ENCODE measurements at places on chromosomes 6 and 20.

DNA sequence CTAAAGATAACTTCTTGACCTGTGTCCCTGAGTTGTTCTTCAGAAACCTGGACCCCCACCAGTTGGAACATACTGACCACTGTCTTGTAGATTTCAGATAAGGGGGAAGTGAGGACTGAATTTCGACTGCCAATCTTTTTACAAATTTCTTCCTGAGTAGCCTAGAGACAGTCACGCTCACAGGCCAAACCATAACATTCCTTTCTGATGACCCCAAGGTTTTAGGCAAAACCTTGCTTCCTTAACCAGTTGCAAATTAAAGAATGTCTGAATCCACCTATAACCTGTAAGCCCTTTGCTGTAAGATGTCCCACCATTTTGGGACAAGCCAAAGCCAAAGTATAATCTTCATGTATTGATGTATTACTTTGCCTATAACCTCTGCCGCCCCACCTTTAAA is 306.9 kb downstream of the LRFN2 start:
- no peak for DNase-seq

DNA sequence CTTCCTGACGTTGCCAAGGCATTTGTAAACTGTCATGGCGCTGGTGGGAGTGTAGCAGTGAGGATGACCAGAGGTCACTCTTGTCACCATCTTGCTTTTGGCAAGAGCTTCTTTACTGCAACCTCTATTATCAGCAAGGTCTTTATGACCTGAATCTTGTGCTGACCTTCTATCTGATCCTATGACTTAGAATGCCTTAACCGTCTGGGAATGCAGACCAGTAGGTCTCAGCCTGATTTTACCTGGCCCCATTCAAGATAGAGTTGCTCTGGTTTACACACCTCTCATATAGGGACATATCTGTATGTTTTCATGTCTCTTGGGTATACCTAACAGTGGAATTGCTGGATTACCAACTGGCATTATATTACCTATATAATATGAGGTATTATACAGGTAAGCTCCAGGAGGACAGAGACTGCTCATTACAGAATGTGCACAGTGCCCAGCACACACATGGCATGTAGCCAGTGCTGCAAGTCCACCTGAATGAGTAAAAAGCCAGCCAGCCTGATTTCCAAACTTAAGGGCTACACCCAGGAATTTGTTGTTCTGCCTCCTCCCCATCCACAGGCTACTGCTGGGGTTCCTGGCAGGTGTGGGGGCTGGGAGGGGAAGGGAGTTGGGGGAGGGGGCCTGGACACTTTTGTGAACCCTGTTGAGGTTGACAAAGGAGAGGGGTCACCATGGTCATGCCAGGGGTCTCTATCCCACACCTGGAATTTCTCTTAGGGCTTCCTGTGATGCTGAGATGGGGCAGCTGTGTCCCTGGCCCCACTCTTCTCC is 35.2 kb upstream of the BLCAP start:
- DNase-seq = no peak

DNA sequence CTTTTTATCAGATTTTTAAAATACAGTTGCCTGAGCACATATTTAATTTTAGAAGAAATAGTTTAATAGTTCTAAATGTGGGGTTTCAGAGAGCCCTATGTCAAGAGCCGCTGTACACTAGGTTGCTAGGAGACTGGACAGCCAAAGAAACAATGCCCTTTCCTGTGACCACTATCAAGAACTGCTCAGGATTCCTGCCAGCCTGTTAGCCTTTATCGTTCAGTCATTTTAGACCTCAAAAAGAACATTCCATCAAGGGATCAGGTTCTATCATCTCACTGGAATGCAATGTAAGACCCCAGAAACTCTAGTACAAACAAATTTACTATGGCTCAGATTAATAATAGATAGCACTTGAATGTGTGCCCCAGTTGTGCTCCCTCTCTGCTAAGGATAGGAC is 181.2 kb upstream of the CCN2 start:
- DNase-seq = no peak

DNA sequence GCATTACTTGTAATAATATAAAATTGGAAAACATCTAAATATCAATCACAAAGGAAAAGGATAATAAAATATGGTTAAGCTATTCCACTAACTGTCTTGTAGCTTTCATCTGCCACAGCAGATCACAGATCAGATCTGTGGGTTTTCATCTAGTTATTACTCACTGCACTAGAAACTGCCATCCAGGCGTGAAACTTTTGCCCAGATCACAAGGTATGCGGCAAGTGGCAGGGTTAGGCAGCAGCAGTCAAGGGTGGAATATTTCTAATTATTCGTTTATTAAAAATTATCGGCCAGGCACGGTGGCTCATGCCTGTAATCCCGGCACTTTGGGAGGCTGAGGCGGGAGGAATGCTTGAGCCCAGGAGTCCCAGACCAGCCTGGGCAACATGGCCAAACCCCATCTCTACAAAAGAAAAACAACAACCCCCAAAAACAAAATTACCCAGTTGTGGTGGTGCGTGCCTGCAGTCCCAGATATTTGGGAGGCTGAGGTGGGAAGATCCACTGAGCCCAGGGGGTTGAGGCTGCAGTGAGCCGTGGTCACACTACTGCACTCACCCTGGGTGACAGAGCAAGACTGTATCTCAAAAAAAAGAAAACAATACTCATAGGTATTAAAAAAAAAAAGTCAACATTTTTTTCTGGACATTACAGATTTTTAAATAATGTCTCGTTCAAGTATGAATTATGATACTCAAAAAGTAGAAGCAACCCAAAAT is 32.1 kb downstream of the BEND3 start:
- no peak for DNase-seq

DNA sequence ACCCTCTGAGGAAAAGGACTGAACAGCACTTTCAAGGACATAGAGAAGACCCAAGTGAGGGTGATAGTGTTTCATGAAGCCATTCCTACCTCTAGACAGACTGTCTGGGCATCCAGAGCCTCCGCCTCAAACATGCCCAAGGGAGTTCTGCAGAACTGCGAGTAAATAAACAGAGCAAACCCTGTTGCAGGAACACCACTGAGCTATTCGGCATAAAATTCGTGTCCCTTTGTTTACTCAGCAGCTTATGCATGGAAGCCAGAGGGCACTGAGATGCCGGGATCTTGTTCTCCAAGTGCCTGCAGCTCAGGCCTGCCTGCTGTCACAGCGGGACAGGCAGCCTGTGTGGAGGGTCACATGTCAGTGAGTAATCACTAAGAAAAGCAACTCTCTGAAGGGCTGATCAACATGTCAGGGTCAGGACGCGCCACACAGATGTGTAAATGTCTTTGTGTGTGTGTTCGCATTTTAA is 164.9 kb upstream of the HEY2 start:
- no peak for DNase-seq

DNA sequence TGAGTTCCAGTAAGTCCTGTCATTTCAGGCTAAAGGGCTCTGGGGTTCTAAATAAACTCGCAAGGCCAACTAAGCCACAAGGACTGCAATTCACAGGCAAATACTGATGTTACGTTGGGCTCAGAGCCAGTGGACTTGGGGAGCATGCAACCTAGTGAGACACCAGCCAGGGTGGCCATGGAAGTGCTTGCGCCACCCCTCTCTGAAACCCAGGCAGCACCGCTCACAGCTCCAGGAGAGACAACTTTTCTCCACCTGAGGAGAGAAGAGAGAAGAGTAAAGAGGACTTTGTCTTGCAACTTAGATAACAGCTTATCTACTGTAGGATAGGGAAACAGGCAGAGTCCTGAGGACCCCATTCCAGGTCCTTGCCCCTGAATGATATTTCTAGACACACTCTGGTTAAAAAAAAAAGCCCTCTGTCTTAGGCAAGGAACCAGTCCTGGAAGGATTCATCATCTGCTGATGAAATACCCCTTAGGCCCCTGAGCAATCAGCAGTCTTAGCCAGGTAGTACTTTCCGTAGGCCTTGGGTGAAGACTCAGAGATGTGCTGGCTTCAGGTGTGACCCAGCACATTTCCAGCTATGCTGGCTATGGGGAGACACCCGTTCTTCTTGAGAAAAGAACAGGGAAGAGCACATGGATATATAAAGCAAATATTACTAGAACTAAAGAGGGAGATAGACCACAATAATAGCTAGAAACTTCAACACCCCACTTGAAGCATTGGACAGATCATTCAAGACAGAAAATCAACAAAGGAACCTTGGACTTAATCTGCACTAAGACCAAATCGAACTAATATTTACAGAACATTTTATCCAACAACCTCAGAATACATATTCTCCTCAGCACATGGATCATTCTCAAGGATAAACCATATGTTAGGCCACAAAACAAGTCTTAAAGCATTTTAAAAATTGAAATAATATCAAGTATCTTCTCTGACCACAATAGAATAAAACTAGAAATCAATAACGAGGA is 31.5 kb upstream of the TBC1D32 start:
- no peak for DNase-seq

- no peak for DNase-seq
Observed at GRCh38 chr6:124054034-124054433, 250.4 kb downstream of the NKAIN2 start.

DNA sequence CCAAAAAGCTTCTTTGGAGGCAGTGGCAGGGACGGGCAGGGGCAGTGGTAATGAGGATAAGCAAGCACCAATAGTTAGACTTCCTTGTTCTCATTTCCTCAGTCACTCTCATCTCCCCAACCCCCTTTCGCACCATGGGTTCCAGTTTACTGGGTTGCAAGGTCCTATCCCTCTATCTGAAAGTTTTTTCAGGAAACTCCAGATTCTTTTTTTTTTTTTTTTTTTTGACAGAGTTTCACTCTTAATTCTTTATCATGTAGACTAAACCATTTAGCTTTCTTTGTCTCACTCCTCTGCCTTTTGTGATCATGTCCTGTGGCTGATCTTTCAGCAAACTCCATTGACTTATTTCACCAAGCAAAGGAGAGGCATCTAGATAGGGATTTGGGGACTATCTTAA is 51.4 kb upstream of the GMDS start:
- DNase-seq = no peak

DNA sequence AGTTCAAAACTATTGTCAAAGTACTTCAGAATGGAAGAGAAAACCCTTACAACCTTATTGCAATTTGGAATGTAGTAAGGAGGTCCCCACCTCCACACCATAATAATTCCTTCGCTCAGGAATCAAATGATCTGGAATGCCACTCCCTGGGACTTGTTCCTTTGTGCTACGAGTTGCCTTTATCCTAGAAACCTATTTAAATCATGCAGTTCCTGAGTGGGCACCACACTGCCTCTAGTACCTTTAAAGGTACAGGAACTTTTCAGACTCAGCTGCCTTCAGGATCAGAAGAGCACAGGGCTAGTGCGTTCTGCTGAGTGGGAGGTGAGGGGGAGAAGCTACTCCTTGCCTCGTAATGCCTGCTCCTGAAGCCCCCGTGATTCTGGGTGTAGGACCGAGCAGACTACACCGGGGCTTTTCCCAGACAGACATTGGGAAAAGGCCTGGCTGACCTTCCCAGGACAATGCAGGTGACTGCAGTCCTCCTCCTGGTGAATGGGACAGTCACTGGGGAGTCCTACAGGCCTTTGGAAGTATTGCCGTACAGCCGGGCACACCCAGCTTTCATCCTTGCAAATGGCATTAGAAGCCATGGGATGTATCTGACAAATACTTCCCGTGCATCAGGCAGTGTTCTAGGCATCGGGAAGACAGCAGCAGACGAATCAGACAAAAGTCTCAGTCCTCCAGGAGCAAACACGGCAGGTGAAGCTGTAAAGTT is 11.8 kb upstream of the TUBB2B start:
- no peak for DNase-seq

DNA sequence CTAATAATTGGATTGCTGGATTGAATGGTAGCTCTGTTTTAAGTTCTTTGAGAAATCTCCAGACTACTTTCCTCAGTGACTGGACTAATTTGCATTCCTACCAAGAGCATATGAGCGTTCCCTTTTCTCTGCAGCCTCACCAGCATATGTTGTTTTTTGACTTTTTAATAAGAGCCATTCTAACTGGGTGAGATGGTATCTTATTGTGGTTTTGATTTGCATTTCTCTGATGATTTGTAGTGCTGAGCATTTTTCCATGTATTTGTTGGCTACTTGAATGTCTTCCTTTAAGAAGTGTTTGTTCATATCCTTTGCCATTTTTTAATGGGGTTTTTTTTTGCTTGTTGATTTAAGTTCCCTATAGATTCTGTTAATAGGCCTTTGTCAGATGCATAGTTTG is 94.7 kb upstream of the AHI1 start:
- DNase-seq = no peak

- no peak for DNase-seq
Observed at GRCh38 chr6:109743739-109744138, 52.6 kb downstream of the FIG4 start.

- no peak for DNase-seq
Observed at GRCh38 chr20:33490023-33490933, at the start of gene CBFA2T2. TSS of gene CBFA2T2 (plus strand) at chr20:33490096. CDS start at chr20:33490268, 172 bp downstream.

- no peak for DNase-seq
Observed at GRCh38 chr20:21702553-21703470, 2.7 kb upstream of the PAX1 start.

DNA sequence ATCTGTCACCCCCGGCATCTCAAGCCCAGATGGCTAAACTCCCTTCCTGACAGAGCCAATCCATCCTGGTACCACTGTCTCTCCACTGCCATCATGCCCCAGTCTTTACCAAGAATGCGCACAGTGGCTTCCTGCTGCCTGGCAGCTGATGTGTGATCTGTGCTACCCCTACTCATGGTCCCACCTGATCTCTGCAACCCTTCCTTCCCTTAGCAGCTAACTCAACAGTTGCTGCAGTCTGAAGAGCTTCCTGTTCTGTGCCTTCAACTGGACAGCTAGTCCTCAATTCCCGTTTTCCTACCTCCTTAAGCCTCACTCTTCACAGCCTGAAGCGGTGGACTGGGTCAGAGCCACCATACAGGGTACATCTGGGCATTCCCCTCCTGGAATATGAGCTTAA is 7.6 kb upstream of the FAM83C start:
- no peak for DNase-seq

GRCh38 chr6:167800549-167800948 is 26.2 kb upstream of the AFDN start:
- DNase-seq = no peak

- no peak for DNase-seq
Observed at GRCh38 chr6:166775923-166776220, 148.8 kb upstream of the RPS6KA2 start.

GRCh38 chr6:56434606-56435005 is 187.2 kb upstream of the COL21A1 start:
- DNase-seq = no peak

DNA sequence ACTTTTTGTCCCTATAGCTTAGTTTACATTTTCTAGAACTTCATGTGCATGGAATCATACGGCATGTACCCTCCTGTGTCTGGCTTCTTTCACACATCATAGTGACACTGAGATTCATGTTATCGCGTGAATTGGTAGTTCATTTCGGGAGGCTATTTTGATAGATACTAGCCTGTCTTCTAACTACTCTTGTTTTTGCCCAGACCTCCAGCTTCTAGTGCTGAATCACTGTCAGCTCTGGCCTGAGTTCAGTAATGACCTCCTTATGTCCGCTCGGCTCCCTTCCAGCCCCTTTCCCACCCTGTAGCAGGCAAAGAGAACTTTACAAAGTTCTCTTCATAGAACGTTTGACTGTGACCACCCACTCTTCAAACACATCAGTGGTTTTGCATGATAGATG is 14.1 kb downstream of the MYBL2 start:
- no peak for DNase-seq

GRCh38 chr6:155543166-155543847 is 87.7 kb upstream of the NOX3 start:
- no peak for DNase-seq

Data from stimulated activated CD8-positive, alpha-beta memory T cell treated with anti-CD3 and anti-CD28 coated beads, Interleukin-2, amount 100 ng/mL, for 1 hour (primary cell).